ENCODE measurements at places on chromosomes 4 and X.

- no peak for DNase-seq
Measured at GRCh38 chr4:38728631-38729141, 54.1 kb downstream of the TLR10 start.

- no peak for DNase-seq
Measured at GRCh38 chr4:16764622-16765021, 133.8 kb downstream of the LDB2 start.

GRCh38 chr4:162523171-162523570 lies 359.4 kb upstream of the FSTL5 start:
- no peak for DNase-seq

- DNase-seq, result no peak
Measured at GRCh38 chrX:118718737-118719136, 8.7 kb upstream of the IL13RA1 start.
